ENCODE measurements at places on chromosomes 7 and 10.

DNA sequence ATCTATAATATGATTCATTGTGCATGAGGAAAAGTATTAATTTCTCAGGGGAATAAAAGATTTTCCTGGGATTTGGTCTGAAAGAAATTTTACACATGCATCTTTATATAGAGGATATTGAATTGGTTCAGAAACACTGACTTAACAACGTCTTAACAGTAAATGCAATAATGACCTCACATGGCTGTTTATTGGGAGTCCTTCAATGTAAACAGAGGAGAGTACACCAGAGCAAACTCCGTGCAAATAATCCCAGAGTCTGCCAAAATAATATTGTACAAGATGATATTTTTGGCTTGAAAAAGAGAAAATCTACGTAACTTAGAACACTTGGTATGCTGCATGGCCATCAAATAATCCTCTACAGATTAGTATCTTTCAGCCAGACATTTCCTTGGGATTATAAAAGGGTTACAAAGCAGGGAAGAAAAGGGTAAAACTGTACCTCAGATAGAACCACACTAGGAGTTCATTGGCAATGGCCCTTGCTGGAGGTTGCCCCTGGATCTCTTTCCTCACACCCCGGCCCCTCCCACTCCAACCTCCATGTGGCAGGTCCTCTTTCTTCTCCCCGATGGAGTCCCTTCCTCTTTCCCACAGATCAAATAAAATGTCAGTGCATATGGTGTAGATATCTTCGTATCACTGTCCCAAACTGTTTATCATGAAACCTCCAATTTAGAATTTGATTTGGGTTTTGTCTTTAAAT, 196.4 kb downstream of the EVX1 start:
- DNase-seq = no peak

GRCh38 chr10:133368153-133368552, 5.0 kb downstream of the ECHS1 start:
- no peak for DNase-seq

- no peak for DNase-seq
These were observed 226.4 kb downstream of the BUB3 start for GRCh38 chr10:123380491-123381085.

- DNase-seq = no peak
These were observed 59.0 kb downstream of the INSYN2A start for GRCh38 chr10:127137391-127137790.

GRCh38 chr10:8283166-8283905, 228.8 kb downstream of the GATA3 start:
- DNase-seq = no peak

- no peak for DNase-seq
These were observed 5.6 kb downstream of the TMEM229A start for GRCh38 chr7:124027236-124027635.

DNA sequence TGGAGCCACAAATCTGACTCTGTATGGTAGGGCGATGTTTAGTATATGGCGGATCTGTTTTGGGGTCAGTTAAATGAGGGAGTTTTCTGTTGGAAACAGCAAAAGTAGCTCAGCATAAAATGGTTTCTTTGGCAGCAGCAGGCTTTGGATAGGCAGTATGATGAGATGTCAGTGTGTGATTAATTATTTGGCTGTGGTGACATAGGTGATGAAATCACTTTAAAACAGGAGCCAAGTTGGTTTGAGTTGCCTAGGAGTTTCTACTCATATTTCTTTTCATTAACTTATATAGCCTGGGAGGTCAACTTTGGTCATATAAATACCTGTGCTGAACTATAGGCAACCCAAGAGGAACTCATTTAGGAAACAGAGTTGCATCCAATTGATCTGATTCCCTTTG, 291.2 kb downstream of the LRMDA start:
- DNase-seq = no peak

- peak; percentile 48 for DNase-seq
These were observed 441 bp downstream of the FBH1 start for GRCh38 chr10:5890452-5890915.

DNA sequence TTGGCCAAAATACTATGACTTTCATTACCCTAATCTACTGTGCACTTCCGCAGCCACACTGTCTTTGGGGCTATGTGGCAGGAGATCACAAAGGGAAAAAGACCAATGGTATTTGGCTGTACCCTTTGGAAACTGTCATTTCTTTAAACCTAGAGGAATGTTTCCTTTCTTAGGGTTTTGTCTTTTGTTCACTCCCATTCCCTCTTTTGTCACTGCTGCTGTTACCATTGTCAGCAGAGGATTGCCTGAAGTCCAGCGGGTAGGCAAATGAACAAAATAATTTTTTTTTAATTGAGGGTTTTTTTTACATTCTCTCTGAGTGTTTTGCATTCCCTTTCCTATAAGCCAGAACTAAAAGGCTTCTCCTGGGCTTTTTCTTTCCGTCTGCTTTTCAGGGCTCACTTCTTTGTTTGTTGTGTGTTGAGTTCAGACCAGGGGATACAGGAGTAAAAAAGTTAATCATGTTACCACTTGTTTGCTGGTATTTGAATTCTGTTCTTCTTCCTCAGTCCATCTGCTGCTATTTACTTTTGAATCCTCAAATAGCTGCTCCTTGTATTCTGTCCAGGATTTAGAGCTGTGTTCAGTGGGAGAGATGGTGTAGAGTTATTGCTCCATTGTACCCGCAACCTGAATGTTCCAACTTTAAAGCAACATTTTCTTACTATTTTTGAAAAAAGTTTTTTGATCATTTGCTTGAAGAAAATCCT, 374.6 kb downstream of the SUGCT start:
- DNase-seq = no peak

DNA sequence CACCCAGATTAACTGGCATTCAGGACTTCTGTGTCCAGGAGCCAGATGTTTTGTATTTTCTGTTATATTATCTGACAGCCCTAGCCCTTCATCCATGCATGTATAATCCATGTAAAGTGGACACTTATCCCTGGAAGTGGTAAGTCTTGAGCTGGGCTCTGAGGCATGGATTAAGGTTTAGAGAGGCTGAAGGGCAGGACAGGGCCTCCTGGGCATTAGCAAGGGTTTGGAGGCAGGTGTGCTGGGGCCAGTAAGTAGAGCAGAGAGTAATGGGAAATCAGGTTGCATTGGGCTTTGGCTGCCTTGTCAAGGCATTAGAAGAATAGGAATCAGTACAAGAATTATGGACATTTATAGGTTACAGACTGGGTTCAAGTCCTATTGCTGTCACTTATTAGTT, 138.0 kb downstream of the DYNC1I1 start:
- DNase-seq = no peak

- DNase-seq = no peak
These were observed 2.9 kb downstream of the CELF2 start for GRCh38 chr10:11020548-11020942.

- DNase-seq = peak; percentile 76
These were observed 43.7 kb downstream of the ELFN1 start for GRCh38 chr7:1713502-1714484.

DNA sequence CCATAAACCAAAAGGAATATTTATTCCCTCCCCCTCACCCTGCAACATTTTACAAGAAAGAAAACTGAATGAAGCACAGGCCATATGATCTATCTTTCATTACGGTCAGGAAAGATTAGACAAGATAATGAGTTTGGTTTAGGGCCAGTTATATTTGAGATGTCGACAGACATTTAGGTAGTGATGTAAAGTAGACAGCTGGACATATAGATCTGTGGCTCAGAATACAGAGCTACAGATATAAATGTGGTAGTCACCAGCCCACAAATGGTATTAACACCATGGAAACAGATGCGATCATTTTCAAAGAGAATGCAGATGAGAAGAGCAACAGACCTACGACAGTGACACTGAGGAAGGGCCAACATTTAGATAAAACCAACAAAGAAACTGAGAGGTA, 142.5 kb downstream of the SRPK2 start:
- no peak for DNase-seq

DNA sequence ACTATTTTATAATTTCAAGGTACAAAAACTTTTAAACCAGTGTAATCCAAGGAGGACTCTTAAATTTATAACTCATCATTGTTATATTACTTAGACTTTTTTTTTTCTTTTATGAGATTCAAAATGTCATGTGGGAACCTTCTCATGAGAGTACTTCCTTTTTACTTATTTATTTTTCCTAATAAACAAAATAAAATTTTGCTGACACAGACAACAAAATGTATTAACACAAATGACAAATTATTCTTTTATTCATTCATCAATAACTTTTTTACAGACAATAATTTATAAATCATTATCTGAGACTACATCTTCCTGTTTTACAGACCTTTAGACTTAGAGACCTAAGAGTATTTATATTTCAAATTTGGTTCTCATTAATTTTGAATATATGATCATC, 706.2 kb downstream of the SUGCT start:
- DNase-seq = no peak

- DNase-seq = no peak
These were observed 14.3 kb downstream of the ADAM22 start for GRCh38 chr7:87948371-87948770.

All from iPS-NIHi11 (cell line).